HS-5 (cell line): ENCODE measurements at places on chromosomes 16 and 17.

DNA sequence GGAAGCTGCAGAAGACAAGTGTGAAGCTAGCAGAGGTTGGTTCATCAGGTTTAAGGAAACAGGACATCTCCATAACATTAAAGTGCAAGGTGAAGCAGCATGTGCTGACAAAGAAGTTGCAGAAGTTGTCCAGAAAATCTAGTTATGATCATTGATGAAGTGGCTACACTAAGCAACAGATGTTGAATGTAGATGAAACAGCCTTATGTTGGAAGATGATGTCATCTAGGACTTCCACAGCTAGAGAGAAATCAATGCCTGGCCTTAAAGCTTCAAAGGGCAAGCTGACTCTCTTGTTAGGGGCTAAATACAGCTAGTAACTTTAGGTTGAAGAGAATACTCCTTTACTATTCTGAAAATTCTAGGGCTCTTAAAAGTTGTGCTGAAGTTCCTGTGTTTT is 340.2 kb upstream of the SOX9 start:
- no peak for DNase-seq

DNA sequence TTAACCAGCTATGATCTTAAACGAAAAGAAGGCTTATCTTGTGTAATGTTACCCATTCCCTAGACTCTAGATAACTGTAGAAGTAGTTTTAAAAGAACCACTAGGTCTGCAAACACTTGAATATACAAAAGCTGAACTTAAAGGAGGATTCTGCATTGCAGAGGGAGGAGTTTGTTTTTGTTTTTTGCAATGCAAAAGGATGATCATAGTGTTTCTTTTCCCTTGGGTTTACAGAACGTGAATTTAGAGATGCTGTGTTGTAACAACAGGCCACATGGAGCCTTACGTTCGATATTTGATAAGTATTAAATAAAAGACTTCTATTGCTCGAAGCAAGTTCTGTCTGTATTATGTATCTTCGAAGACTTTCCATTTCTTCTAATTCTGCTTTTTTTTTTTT is 77.6 kb downstream of the CHD9 start:
- DNase-seq = no peak

- no peak for DNase-seq
Measured at GRCh38 chr17:66720027-66720426, 114.9 kb upstream of the CACNG5 start.

- DNase-seq = no peak
Measured at GRCh38 chr17:78000341-78000740, 41.8 kb downstream of the TNRC6C start.

DNA sequence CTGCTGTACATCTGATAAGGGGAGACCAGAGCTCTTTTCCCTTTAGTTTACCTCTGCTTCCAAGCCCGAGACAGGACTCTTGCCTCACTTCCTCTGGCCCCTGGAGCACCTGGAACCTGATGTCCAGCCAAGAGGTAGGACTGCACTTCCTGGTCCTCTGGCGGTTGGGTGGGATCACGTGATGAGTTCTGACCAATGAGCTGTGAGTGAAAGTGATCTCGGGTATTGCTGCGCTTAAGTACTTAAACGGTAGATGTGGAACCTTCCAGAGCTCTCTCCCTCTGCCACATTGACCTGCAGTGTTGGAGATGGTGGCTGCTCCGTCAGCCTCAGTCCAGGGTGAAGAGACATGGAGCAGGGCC is 67.0 kb downstream of the SMPD3 start:
- DNase-seq = no peak

DNA sequence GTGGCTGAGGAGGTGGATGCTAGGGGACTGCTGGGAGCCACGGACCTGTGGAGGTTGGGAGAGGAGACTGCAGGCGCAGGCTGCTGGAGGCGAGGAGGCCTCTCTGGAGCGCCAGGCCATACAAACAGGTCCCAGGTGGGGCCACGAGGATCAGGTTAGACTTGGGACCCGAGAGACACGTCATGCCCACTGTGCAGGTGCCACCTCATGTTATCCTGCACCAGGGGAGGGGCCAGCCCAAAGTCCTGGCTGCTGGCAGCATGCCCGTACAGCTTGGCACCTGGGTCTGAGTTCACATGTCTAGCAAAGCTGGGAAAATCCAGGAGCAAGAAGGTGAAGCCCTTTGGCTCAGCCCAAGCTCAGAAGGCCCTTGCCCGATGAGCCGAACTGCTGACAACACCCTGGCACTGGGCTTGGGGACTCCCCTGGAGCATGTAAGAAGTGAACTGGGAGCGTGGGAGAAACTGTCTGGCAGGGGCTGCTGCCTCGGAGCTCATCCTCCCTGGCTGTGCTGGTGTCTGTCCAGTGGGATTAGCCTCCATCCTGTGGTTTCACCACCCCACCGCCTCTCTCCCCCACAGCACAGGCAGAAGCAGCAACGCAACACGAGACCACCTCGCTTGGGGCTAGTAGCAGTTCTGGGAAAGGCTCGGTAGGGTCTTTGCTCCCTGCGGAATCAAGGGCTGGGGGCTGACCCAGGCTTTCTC is 5.3 kb downstream of the ARHGDIA start:
- DNase-seq = no peak

GRCh38 chr16:1338855-1339675 is 5.6 kb downstream of the BAIAP3 start:
- no peak for DNase-seq

DNA sequence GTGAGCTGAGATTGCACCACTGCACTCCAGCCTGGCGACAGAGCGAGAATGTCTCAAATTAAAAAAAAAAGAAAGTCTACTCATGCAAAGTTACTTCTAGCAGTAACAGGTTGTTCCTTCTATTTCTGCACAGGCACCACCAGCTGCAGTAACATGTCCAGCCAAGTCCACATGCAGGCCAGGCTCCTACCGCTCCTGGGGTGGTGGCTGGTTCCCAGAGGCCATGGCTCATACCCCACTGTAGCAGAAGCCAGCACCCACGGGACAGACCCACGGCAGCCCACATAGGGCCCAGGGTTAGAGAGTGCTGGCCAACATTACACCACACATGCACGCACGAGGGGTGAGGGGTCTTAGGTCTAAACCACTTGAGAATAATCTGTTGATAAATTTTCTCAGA is 26.7 kb upstream of the TRAP1 start:
- no peak for DNase-seq

GRCh38 chr17:82737967-82738877 is 2.8 kb downstream of the FN3K start:
- no peak for DNase-seq

- DNase-seq = no peak
Measured at GRCh38 chr17:72901083-72901482, 191.4 kb downstream of the SLC39A11 start.

DNA sequence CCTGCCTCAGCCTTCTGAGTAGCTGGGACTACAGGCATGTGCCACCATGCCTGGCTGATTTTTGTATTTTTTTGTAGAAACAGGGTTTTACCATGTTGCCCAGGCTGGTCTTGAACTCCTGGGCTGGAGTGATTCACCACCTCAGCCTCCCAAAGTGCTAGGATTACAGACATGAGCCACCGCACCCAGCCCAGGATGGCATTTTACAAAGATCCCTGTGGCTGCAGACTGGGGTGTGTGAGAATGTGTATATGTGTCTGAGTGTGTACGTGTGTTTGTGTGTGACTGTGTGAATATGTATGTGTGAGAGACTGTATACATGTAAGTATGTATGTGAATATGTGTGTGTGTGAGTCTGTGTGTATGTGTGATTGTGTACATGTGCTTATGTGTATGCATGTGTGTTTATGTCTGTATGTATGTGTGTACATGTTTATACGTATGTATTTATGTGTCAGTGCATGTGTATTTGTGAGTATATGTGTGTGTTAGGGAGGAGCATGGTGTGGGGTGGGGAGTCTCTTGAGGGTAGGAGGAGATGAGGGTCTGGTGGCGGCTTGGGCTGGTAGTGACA is 17.0 kb downstream of the RPTOR start:
- no peak for DNase-seq

GRCh38 chr17:39212841-39213480 is 12.8 kb downstream of the STAC2 start:
- DNase-seq = no peak

DNA sequence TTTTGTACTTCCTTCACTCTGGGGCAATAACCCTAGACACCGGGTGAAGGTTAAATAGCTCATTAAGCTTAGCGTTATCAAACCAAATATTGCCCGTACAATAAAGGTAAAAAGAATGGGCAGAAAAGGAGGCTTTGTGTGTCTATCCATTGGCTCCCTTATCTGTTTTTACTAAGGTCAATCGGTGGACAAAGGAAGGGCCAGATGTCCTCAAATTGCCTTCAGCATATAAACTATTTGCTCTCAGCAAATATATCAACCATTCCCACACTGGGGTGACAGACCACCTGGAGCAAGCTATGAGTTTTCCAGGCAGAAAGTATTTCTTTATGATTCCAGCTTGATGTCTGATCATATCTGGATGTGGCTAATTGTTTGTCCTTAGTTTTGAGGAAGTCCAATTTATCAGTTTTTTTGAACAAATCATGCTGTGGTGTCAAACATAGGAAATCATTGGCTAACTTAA is 25.3 kb upstream of the WIPI1 start:
- no peak for DNase-seq

GRCh38 chr16:78538919-78539318 is 439.5 kb downstream of the WWOX start:
- no peak for DNase-seq

- no peak for DNase-seq
Measured at GRCh38 chr17:17321356-17322025, 18.3 kb downstream of the NT5M start.

DNA sequence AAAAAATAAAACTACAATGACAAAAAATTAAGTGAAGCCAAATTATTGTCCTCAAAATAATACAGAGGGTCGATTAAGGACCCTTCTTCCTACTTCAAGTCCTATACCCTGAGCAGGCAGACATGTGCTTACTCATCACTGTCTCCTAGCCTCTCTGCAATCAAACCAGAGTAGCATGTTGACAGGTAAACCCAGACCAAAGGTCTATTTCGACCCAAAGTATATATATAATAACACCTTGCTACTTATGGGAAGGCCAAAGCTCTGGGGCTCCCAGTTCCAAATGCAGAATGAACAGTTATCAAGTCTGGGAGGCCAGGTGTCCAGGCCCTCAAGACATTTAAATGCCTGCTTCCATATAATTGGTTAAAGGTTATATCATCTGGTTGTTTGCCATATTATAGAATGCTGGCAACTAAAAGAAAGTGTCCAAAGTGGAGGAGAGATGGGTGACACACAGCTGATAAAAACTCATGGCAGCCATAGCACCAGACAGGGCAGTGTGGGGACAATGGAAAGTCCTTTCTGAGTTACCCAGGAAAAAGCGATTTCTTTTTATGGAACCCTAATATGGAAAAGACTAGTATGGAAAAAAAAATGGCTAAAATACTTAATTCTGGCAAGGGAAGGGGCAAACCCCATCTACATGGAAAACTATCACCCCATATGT is 53.6 kb downstream of the N4BP1 start:
- DNase-seq = no peak

- no peak for DNase-seq
Measured at GRCh38 chr17:35010093-35010492, 29.8 kb downstream of the LIG3 start.

DNA sequence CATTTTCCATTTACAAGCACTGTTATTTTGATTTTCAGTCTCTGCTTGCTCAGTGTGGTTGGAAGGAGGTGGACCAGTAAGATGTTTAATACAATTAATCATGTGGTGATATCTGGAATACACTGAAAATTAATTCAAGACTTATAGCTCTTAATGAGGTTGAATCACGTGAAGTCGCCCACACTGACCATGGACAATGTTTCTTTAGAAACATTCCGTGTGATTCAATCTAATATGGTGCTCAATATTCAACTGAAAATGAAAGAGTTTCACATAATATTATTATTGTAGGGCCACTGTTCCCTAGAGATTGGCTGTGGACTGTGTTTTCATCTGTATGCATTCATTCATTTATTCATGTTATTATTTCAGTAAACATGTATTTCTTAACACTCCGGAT is 45.2 kb upstream of the MAF start:
- no peak for DNase-seq

- no peak for DNase-seq
Measured at GRCh38 chr17:47822785-47823184, 1.2 kb upstream of the OSBPL7 start.

DNA sequence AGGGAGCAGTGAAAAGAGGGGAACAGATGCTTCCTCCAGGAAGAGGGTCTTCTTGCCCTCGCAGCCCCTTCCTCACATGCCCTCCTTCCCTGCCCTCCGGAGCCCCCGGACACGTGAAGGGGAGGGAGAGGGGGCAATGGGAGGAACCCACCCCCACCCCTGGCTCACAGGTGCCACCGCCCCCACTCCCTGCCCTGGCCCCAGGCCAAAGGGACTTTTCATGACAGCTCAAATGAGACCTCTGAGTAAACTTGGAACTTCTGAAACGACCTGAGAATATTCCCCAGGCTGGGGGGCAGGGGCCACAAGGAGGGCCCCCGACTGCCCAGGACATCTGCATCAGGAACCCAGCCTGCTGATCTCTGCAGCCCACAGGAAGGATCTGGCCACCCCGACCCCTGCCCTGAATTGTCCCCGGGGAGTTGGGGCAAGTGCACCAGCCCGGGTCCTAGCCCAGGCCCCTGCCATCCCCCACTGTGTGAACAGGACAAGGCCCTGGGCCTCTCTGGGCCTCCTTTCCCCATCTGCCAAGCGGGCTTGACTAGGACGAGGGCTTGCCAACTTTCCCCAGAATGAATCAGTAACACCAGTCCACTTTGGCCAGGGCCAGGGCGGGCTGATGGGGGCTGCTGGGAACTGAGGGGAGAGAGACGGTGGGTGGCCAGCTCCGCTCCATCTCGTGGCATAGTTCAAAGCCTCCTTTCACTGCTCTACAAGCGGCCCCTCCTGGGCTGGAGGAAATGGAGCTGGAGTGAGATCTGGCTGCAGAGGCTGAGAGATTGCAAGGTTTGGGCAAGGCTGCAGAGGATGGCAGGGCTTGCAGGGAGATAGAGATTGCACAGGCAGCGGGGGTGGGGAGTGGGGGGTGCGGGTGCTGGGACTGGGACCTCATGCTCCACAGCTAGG is 3.8 kb downstream of the IL21R start:
- no peak for DNase-seq

DNA sequence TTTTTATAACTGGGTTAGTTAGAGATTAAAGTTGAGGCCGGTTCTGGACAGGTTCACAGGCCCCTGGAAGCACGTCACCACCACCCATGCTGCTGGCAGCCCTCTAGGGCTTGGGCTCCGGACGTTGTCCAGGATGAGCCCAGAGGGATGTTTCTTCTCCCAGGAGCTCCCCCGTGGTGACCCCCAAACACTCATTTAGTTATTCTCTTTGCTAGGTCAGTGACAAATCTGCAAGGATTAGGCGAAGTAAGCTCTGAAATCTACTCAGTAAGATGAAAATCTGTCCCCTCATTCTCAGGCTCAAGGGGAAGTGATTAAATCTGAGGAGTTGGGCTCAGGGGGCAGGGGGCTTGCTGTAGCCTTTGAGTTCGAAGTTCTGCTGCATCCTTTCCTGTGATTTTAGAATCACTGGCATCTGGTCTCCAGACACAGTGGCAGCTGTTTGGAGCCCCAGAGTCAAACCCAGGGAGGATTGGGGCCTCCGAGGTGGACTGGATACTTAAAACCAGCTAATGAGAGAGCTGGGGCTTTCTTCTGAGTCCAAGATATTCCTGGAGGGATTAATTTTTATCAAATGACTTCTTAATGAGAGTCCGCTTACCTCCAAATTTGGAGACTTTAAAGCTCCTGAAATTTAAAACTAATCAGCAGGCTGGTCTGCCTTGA is 49.2 kb upstream of the HS3ST2 start:
- DNase-seq = no peak
